ENCODE measurements at places on chromosomes 5 and 9.

DNA sequence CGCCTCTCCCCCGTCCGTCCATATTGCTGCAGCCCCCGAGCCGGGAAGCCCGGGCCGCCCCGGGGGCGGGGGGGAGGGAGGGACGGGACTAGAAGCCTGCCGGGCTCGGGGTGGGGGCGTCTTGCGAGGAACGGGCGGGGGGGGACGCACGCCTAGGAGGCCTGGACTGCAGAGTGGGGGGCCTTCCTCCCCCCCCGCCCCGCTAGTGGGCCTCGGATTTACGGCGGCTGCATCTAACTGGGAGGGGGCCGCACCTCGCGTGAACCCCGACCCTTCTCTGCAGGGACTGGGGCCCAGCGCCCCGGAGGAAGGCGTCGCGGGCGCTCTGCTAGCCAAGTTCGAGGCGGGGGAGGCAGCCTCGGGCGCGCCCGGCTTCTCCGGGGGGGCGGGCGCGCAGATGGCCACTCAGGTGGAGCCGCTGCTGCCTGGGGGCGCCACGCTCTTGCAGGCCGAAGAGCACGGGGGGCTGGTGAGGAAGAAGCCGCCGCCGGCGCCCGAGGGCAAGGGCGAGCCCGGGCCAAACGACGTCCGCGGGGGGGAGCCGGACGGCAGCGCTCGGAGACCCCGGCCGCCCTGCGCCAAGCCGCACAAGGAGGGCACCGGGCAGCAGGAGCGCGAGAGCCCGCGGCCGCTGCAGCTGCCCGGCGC lies at the start of gene LARP1:
Gene LARP1 (plus strand): TSS at position 17 of the 648 bp plus-strand sequence. CDS start 381 bp downstream, at position 398.
- no peak for DNase-seq

- DNase-seq = no peak
Observed at GRCh38 chr5:73966451-73966850, 340.5 kb downstream of the ARHGEF28 start.

GRCh38 chr9:74804018-74804385 lies 83.7 kb downstream of the TRPM6 start:
- no peak for DNase-seq

DNA sequence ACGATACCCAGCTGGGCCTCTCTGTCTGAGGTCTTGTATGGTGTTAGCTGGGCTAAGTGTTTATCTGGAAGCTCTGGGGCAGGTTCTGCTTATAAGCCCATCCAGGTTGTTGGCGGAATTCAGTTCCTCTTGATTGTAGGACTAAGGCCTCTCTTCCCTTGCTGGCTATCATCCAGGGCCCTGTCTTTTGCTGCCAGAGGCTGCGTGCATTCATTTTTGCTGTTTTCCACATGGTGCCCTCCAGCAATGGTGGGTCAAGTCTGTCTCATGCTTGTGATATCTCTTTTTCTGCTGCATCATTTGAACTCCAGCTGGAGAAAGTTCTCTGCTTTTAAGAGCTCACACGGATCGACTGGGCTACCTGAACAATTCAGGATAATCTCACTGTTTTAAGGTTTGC lies 105.7 kb upstream of the ZNF618 start:
- DNase-seq = no peak

DNA sequence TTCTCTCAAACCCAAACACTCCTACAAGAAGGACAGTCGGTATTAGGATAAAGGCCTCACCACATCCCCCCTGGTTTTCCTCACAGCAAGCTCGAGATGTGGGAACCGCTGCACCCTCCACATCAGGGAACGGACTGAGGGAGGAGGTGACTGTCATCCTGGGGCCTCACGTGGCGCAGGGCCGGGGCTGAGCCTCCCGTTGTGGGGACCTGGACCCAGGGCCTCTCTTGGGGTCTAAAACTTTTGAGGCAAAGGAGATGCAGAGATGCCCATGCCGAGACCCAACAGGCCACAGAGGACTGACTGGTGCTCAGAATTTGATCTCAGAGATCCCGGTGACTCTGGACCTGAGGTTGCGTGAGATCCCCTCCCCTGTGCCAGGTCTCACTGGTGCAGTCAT lies 72.7 kb downstream of the MRPL36 start:
- DNase-seq = no peak

- DNase-seq = no peak
Observed at GRCh38 chr9:95101326-95101725, 216.2 kb downstream of the FANCC start.

GRCh38 chr5:154390096-154390495 lies 55.7 kb upstream of the SAP30L start:
- DNase-seq = no peak

- DNase-seq = no peak
Observed at GRCh38 chr5:43312699-43313034, 545 bp downstream of the HMGCS1 start.

GRCh38 chr5:97636766-97637165 lies 453.7 kb upstream of the RIOK2 start:
- peak; percentile 5 for DNase-seq

GRCh38 chr5:15256485-15256884 lies 243.5 kb upstream of the FBXL7 start:
- no peak for DNase-seq

- no peak for DNase-seq
Observed at GRCh38 chr5:33297760-33298216, 143.0 kb upstream of the TARS1 start.

DNA sequence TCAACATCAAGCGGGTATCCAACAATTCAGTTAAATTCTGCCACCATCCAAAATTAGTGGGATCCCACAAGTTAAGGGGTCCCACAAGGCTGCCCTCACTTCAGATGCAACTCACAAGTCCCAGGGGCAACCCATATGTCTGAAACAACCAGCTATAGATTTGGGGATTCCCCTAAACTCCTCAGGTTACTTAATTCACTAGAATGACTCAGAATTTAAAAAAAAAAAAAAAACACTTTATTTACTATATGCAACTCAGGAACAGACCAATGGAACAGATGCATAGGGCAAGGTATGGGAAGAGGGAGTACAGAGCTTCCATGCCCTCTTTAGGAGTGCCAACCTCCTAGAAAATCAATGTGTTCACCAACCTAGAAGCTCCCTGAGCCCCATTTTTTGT lies 15.1 kb downstream of the AUH start:
- peak; percentile 42 for DNase-seq

DNA sequence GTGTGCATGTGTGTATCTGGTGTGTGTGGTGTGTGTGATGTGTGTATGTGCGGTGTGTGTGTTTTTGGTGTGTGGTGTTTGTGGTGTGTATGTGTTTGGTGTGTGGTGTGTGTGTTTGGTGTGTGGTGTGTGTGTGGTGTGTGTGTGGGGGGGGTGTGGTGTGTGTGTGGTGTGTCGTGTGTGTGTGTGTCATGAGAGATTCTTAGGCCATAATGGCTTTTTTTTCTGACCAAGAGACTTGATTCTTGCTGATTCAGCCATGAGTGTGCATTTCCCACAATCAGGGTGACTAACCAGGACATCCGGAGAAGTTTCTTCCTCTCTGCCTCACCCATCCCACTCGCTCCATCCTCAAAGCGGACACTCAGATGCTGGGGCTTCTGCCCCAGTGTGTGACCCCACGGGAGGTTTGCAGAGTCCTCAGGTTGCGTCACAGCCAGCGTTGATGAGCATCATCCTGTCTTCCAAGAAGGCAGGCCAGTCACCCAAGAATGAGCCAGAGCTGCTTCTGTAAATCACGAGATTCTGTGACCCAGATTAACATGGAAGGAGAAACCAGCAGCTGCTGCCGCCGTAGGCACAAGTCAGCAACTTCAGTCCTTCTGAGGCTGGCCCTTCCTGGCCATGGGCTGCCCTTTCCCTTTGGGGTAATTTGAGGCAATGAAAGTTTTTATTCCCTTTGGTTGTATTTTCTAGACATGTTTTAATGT lies 12.5 kb upstream of the CTSL start:
- peak; percentile 100 for DNase-seq

- DNase-seq = no peak
Observed at GRCh38 chr9:132146039-132146438, 15.8 kb upstream of the NTNG2 start.
